Activated CD8-positive, alpha-beta T cell treated with anti-CD3 and anti-CD28 coated beads, Interleukin-2, amount 10 ng/mL, durations not matched to agents 7 days and 5 days (primary cell): ENCODE measurements at places on chromosomes 2 and 18. TPM values are rescaled to one million over a fixed set of nuclear protein-coding genes. Genes with fewer than 3 reads are reported as not detected.

GRCh38 chr2:200502196-200502595 lies 7.7 kb downstream of the KCTD18 start:
- no peak for DNase-seq

Gene KIF5C
- total RNA-seq: 6.5 TPM

Gene CNDP2
- total RNA-seq: 131 TPM

Gene SERPINB13
- total RNA-seq: not detected

Gene TLX2
- 0.44 TPM for total RNA-seq

DNA sequence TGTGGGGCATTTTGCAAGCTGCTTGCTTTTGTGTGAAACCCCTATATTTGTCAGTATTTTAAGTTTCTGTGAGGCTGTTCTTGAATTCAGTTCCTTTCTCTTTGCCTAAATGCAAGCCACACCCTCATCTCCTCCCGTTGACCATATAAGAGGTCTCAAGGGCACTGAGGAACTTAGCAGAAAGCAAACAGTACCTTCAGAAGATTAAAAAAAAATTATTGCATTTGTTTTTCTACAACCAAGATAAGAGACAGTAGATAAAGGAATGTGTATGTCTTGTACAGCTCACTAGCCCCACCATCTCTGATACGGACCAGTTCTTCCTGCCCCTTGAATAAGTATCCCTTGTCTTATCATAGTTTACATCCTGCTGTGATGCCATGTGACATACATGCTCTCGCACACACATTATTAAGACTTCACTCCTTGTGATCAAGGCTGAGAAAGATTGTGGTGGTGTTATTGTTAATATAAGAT lies 64.2 kb downstream of the NPAS2 start:
- no peak for DNase-seq

Gene MC2R
- not detected for total RNA-seq

GRCh38 chr18:58402951-58403702 lies 225.8 kb downstream of the ALPK2 start:
- DNase-seq: no peak

Gene ASXL3
- not detected for total RNA-seq

Gene PJVK
- 0.50 TPM for total RNA-seq

DNA sequence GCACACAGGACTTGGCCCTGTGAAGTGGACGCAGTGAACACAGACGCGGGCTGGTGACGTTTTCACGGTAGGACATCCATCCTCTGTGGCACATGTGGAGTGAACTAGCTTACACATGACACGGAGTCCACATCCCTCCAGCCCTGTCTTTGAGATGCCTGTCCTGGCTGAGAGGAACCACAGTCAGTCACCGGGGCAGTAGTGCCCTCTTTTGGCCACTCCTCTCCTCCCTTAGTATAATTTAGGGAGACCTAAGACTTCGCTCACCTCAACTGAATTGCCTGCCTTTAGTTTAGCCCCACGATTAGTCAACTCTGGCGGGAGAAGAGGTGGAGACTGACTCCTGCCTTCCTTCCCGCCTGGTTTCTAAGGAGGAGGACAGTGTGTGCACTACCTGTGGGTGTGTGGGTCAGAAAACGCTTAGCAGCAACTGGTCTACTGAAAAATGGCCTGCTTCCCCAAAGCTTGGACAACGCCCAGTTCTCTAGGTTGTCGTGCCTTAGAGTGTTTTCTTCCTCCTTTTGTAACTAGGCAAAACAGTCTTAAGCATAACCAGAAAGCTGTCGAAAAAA lies 70.6 kb downstream of the MBP start:
- DNase-seq: peak; percentile 58

- DNase-seq: no peak
These were observed 172.2 kb upstream of the MYO3B start for GRCh38 chr2:170005702-170006101.

Gene TIMM21
- 37.0 TPM for total RNA-seq

DNA sequence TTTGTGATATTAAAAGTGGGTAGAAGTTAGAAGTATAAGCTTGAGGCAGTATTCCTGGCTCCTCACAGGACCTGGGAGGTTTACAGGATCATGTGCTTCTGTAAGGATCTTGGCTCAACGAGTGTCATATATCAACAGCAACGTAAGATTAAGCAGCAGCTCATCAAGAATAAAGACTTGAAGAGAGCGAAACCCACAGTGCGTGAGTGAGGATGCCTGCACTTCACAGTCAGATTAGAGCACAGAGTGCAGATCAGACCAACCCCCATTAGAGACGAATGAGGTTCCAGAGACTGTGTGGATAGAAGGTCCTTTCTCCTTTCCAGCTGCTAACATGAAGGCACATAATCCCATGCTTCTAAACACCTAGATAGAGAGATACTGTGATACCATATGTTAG lies 1656.7 kb upstream of the NXPH2 start:
- DNase-seq: no peak

- DNase-seq: no peak
These were observed 22.0 kb downstream of the RHOB start for GRCh38 chr2:20468549-20469500.

- no peak for DNase-seq
These were observed 45.0 kb upstream of the DARS1 start for GRCh38 chr2:136030406-136030805.

- no peak for DNase-seq
These were observed 107.7 kb downstream of the BCL11A start for GRCh38 chr2:60445684-60446179.

GRCh38 chr2:197920088-197920487 lies 115.7 kb downstream of the PLCL1 start:
- no peak for DNase-seq

Gene REEP1
- 0.21 TPM for total RNA-seq

DNA sequence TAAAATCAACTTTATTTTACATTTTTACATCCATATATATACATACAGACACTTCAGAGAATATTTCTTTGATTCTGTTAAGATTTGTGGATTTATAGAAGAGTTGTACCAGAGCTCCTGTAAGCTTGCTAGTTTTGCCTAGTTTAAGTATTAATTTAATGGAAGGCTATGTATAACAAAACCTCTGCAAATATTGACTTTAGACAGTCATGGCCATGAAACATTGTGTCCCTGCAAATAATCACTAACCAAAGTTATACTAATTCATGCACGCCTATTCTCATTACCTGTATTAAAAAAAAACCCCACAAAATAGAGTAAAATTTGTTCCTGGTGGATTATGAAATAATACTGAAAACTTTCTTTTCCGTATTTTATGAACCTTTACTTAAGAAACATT lies 379.3 kb downstream of the CTNNA2 start:
- DNase-seq: no peak

DNA sequence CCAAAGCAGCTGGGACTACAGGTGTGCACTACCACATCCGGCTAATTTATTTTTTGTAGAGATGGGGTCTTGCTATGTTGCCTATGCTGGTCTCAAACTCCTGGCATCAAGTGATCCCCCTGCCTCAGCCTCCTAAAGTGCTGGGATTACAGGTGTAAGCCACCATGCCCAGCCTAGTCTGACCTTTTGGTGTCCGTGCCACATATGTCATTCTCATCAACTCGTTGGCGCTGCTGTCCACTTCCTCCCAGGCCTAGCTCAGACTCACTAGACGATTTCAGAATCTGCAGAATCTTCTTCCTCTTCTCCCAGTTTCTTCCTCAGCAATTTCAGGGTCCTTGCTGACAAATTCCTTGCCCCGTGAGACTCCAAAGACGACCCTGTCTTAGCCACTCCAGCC lies 39.8 kb upstream of the DNMT3A start:
- no peak for DNase-seq

DNA sequence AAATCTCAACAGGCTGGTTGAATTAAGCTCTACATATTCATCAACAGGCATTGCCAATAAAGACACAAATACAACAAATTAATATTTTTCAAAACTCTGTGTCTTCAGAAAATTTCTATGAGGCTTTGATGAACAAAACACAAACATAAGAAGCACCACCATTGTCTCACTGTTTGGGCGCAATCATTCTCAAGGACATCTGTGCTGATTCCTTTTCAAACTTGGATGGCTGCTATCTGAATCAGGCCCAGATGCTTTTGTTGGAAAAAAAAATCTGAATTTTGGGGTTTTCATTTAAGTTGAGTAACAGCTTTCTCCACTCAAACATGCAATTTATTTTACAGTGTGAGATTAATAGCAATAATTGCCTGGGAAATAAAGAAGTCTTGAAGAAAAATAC lies 173.8 kb downstream of the NRXN1 start:
- no peak for DNase-seq

- DNase-seq: no peak
These were observed 540.7 kb upstream of the ID2 start for GRCh38 chr2:8141079-8141707.
